ENCODE measurements at places on chromosomes 3 and 15.

- no peak for DNase-seq
These were observed 558.5 kb upstream of the ARRDC4 start for GRCh38 chr15:97401970-97402369.

DNA sequence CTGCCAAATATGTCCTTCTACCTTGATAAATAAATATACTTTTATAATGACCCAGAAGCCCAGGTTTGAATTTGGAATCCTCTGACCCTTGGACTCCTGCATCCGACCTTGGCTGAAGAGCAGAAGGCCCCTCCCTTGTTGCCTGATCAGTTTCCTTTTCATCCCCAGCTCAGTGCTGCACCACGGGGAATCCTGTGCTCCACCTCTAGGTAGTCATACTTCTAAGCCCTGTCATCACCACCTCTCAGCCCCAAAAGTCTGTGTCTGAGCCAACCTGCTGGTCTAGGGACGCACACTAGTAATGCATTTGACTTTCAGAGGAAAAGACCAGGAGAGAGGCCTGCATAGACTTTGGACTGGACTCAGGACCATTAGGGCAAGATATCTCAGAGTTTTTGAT lies 310.6 kb downstream of the NLGN1 start:
- no peak for DNase-seq

- DNase-seq = no peak
These were observed 30.7 kb upstream of the SNRK start for GRCh38 chr3:43255662-43256061.

- DNase-seq = no peak
These were observed 173.0 kb upstream of the RORA start for GRCh38 chr15:61401903-61402698.

- no peak for DNase-seq
These were observed 8.2 kb downstream of the SLC6A6 start for GRCh38 chr3:14410503-14411165.

DNA sequence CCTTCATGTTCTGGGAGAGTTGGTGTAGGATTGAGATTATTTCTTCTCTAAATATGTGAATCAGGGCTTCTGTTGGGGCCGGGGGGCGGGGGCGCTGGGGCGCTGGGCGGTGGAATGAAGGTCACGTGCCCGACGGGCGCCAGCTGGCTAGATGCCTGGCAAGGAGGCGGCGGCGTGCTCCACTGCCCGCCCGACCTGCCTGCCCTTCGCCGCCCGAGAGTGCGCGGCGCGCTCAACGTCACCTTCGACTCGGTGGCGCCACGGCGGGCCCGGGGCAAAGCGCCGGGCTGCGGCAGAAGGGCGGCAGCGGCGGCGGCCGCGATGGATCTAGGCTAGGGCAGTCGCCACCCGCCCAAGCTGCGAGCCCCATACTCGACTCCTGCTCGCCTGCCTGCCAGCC lies 47.0 kb upstream of the LHFPL4 start:
- DNase-seq = no peak

- no peak for DNase-seq
These were observed 21.9 kb upstream of the TIMP4 start for GRCh38 chr3:12180631-12181030.

- no peak for DNase-seq
These were observed 591 bp downstream of the FOXL2NB start for GRCh38 chr3:138947495-138948121.

GRCh38 chr15:69919816-69920215 lies 177.9 kb downstream of the TLE3 start:
- no peak for DNase-seq

GRCh38 chr3:128149650-128150049 lies 3.6 kb upstream of the EEFSEC start:
- DNase-seq = no peak

- no peak for DNase-seq
These were observed 32.1 kb upstream of the KCNMB2 start for GRCh38 chr3:178504128-178504527.

GRCh38 chr15:87661454-87662355 lies 594.8 kb downstream of the NTRK3 start:
- no peak for DNase-seq

DNA sequence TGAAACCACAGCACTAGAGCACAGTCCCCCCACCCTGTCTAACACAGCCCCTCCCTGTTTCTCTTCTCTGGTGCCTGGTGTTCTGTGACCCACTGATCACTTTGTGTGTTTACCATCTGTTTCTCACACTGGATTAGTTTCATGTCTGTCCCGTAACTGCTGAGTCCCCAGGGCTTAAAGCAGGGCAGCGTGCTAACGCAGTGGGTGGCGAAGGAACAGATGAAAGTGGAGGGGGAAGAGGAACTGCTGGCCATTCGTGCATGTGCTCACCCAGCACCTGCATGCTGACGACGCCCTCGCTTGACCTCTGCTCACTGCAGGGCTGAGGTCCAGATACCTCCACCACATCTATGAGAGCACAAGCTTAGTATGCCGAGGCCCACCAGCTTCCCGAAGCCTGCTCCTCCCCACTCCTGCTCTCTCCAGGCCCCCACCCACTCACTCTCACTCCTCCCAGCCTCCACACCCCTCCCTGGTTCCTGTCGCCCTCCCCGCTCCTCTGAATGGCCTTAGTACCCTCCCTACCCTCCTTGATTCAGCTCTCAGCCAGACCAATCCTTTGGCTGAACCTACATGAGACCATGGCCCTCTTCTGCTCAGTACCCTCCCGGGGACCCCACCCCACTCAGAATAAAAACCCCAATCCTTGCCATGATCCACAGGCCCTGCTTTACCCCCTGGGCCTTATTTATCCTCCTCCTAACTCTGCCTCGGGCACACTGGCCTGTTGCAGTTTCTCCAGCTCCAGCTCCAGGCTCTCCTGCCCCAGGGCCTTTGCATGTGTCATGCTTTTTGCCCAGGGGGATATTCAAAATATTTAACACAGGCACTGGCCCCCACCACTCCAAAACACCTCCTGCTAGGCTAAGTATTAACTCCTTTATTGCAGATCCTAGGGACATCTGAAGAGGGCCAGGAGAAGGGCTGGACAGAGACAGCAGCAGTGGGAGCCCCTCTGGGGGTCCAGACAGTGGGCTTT lies 15.1 kb upstream of the IQSEC1 start:
- DNase-seq = no peak

DNA sequence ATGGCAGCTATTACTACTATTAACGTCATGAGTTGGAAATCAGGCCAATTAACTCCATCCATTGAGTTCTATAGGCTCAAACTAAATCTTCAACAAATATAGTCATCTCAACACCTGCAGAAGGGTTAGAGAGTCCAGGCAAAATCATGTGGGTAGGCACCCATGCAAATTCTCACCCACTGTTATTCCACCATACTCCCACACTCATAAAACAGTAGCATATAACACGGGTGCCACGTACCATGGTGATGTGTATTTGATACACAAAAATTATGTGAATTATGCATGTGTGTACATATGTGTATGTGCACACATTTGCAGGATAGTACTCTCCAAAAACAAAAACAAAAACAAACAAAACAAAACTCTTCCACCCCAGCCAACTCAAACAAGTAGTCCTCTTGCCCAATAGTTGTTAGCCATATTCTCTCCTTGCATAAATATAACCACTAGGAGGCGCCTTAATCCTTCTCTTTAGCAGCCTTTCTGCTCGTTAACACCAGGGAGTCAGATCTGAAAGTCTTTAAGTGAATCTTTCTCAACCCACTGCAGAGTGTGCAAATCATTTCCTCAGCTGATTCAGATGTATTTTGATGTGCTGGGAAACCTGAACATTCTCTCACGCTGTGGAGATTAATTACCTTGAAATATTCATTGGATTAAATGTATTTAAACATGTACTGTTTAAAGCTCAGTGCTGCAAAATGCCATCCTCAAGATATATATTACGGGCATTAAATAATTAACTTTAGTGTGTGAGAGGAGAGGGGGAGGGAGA lies 38.0 kb upstream of the COPB2 start:
- no peak for DNase-seq

- no peak for DNase-seq
These were observed 52.9 kb downstream of the PPCDC start for GRCh38 chr15:75076277-75076676.
